ENCODE measurements at places on chromosomes 7 and 10.

DNA sequence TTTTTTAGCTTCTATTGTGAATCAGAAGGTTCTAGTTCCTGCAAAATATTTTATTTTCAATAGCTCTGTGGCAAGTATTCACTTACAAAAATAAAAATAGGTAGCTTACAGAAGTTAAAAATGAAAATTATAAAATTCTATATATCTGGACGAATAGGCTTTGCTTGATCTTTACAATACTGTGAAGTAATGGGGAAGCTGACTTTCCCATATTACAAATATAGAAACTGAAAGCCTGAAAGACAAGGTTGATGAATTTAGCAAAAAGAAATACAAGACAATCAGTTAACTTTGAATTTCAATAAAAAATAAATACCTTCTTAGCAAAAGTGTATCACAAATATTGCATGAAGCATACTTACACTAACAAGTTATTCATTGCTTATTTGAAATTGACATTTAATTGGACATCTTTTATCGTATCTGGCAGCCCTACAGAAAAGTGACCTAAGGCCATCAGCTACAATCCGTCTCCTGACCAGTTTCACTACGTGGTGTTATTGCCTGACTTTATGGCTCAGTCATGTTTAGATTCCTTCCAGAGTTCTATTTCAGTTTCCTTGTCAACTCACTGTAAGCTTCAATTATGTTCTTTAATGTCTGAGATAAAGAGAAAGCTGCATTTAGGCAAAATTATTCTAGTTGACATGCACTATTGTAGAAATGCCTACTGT is 310.5 kb upstream of the HGF start:
- DNase-seq = no peak

DNA sequence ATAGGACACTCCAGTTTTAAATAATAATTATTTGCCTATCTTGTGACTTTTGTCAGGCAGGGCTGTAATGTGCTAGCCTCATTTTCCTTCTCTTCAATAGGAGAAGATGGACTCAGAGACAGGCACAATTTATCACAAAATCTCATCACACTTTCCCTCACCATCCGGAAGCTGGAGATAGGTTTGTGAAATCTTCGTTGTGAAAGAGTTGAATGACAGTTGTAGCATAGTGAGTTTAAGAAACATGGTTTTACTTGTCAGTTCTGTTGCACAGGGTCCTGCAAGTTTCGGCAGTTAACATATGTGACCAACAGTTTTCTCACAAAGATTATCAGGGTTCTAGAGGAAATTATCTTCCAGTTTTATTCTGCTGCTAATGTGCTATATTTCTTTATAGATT is 37.7 kb upstream of the MAP3K8 start:
- peak; percentile 3 for DNase-seq

- DNase-seq = no peak
Measured at GRCh38 chr7:157205438-157205837, 66.7 kb downstream of the UBE3C start.

DNA sequence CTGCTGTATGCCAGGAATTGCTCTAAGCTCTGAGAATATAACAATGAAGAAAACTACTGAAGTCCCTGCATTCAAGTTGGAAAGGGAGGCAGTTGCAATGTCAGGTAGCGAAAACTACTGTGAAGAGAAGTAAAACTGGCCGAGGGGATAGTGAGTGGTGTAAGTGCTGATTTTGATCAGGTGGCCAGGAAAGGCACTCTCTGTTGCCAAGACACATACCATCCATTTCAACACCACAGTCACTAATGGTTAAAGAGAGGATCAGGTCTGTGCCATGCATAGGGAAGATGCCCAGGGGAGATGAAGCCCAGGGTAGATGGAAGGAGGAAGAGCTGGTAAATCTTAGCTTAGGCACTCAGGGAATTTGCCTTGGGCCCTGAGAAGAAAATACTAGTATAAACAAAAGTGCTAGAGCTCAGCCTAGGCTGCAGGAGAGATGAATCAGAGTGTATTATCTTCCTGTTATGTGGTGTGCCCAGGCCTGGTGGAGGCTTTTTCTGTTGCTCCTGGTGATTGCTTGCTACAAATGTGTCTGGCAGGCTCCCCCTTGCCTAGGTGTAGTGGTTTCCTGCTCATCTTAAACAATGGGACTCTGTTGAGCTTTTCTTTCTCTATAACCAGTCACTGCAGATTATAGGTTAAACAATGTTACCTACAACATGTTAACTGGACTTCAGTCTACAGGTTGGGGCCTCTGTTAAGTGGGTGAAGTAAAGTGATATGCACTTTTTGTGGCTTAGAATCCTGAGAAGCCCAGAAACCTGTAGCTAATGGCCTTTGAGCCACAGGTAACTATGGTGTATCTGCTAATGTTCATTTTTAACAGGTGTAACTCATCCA is 125.5 kb downstream of the LRRC4 start:
- DNase-seq = no peak

DNA sequence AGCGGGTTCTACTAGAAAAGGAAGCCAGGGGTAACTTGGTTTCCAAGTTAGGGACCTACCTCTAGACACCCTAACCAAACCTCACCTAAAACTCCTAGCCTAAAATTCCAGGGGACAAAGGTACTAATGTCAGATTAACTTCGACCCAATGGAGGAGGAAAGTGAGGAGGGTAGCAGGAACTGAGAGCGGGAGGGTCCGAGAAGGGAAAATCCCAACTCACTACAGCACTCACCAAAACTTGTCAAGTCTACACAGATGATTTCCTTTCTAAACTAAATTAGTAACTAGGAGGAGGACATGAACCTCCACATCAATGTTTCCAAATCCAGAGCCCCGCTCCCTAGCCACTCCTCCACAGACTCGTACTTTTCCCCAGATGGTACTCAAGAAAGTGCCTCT is 22.6 kb downstream of the CHCHD3 start:
- no peak for DNase-seq

DNA sequence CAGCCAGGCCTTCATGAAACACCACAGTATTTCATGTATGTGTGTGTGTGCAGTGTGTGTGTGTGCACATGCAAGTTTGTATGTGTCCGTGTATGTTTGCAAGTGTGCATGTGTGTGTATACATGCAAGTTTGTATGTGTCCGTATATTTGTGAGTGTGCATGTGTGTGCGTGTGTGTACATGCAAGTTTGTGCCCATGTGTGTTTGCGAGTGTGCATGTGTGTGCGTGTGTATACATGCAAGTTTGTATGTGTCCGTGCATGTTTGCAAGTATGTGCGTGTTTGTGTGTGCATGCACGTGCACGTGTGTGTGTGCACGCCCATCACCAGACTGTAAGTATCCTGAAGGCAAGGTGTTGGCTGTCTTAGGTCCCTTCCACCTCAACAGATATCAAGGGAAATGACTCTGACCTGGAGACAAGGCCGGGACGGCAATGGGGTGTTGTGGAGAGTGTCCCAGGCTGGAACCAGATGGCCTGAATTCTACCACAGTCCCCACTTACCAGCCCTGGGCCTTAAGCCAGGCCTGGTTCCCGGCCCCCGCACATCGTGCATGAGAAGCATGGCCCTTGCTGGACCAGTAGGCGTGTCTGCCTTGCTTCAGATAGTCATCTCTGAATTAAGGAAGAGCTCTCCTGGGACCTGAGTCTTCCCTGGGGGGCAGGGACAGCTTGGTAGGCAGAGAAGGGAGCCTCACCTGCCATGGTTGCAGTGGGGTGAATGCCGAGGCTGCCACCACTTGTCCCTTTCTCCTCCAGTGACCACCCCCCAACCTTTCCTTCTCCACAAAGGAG is 140.0 kb downstream of the GRK5 start:
- no peak for DNase-seq

DNA sequence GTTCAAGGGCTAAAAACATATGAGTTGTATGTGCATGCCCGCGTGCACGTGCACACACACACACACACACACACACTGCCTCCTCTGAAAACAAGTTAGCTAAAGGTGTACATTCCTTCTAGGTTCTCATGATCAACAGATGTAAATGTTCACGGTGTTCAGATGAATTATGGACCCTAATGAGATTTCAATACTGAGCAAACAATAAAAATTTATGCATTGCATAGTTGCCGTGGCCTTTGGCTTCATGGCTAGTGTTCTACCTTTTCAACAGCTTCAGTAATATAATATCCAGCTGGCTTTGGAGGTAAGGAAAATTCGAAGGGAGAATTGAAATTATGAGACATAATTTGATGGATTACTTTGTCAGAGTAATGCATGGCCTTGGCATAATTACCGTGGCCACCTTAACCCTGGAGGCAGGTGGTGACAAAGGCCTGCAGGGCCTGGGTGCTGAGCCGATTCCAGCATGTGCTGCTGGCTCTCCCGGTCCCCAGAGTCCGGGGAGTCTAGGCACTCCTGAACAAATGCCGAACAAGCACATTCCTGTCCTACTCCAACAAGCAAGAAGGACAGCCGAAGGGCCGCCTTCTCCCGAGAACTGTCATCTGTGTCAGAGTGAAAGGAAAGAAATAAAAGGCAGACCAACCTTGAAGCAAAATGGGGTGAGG is 166.6 kb upstream of the TCF7L2 start:
- no peak for DNase-seq

DNA sequence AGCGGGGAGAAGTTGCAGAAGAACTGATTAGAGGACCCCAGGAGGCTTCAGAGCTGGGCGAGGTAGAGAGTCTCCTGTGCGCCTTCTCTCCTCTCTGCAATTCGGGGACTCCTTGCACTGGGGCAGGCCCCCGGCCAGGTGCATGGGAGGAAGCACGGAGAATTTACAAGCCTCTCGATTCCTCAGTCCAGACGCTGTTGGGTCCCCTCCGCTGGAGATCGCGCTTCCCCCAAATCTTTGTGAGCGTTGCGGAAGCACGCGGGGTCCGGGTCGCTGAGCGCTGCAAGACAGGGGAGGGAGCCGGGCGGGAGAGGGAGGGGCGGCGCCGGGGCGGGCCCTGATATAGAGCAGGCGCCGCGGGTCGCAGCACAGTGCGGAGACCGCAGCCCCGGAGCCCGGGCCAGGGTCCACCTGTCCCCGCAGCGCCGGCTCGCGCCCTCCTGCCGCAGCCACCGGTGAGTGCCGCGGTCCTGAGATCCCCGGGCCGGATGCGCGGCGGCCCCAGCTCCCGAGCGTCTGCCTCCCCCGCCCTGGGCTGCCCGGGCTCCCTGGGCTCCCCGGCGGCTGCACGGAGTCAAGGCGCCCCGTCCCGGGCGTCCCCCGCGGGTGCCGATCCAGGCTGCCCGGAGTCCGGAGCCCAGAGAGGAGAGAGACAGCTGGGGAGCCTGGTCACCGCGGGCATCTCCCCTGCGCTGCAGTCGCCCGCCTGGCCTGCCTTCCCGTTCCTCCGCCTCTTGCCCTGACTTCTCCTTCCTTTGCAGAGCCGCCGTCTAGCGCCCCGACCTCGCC is at the start of gene PLAU:
Gene PLAU (plus strand): TSS at position 369 of the 789 bp plus-strand sequence. CDS start 424 bp downstream, outside the sequence.
- DNase-seq = no peak

DNA sequence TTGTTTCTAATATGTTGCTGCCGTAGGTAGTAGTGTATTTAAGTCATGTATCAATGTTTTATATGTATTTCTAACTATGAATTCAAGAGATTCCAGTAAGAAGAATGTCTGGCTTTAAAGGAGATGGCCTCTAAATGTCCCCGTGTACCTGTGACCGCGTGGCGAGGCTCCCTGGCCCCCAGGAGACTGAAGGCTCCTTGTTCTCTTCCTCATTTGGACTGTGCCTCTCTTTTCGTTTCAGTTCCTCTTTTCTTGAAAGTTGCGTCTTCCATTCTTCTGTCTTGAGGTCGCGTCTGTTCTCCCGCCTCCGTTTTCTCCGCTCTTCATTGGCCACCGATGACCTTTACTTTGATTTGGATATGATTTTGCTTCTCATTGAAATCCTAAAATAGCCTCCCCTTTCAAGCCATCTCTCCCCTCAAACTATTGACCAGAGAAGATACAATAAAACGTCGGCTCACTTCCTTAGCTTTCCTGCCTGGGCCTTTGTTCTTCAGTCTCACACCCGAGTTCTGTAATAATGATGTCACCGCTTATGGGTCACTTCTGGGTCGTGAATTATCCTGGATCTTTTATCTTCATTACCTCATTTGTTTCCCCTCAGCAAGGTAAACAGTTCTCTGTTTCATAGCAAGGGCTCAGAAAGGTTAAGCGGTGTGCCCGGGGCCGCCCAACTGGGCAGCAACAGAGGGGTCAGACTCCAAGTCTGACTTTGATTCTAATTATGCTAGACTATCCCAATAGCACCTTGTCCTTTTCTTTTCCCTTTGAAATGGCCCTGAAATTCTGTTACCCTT is 28.7 kb downstream of the WIPI2 start:
- no peak for DNase-seq

GRCh38 chr10:52757773-52758172 is 14.8 kb downstream of the MBL2 start:
- DNase-seq = no peak

DNA sequence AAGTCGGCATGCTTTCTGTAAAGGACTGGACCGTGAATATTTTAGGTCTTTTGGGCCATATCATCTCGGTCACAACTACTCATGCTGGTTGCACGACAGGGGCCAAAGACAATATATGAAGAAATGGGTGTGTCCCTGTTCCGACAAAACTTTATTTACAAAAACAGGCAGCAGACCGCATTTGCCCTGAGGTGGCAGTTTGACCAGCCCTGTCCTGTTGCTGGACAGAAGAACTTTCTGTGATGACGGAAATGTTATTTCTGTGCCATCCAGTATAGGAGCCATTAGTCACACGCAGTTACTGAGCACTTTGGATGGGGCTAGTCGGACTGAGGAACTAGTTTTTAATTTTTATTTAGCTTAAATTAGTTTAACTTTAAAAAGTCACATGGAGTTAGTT is 112.8 kb upstream of the CARD11 start:
- no peak for DNase-seq

GRCh38 chr7:55277916-55278315 is 87.2 kb upstream of the LANCL2 start:
- no peak for DNase-seq
